PC-3 (cell line): ENCODE measurements at places on chromosomes 13 and 19. TPM values are rescaled to one million over a fixed set of nuclear protein-coding genes. Genes with fewer than 3 reads are reported as not detected.

RTBDN gene
- 0.81 and 3.7 TPM in 2 replicates for total RNA-seq

LAIR2 gene
- not detected in 2 replicates for total RNA-seq

ZNF749 gene
- 17.6 and 21.9 TPM in 2 replicates for total RNA-seq

DNA sequence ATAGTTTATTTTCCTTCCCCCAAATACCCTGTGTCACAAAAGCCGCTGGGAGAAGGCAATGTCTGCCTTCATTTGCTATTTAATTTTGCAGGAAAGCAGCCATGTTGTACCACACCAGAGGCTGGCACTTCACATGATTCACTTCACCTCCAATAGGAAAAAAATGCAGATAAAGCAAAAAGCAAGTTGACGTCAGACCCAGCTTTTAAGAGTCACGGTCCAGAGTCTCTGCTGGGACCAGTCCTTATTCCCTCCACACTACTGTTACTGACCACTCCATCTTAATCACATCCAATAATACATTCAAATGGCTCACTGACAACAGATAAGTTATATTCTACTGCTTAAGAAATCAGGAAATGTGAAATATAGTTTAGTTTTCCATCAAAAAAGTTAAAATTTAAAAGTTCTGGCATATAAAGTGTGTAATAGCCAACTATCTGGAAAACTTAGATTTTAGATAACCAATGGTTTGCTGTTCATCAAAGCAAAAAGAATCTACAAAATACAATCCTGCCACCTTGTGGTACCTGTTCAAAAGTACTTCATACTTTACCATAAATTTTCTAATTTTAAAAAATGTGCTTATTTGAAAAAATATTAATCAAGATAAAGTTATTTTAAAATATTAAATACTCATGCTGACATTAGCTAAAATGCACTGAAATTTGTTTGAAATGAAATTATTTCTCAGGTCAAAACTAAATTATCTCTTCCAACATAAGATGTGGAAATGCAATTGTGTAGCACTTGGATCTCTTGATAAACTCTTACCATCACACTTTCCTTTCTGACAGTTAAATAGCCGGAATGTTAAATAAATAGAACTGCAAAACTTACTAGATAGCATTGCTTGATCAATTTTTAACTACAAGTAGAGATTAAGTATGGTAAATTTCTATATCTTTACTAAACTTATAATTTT is 97.3 kb downstream of the SERP2 start:
- peak overlapping the region; percentile 49; the same call in 1 of the 2 replicates for H3K4me3 ChIP-seq
- H3K4me1 ChIP-seq: peaks cover 45% of the 10 kb centered on the region
- H3K27ac ChIP-seq: peak overlapping the region; percentile 54
- no peaks in the 10 kb centered on the region for H3K36me3 ChIP-seq

DNA sequence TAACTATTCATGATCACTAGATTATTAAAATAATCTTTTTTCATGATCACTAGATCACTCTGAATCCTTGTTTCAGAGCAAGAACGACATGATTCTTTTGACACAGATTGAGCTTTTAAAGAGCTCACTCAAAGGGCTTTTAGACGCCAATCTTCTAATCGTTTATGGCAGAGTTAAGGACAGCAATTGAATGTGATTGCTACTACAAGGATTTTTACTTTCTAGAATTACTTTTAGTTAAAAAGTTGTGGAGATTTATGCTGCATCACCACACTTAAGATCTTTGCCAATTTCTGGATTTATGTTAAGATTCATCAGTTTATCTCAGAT is 1.3 kb downstream of the EXOSC8 start:
- peaks cover 26% of the 10 kb centered on the region; the same call in 1 of the 2 replicates for H3K36me3 ChIP-seq
- H3K4me1 ChIP-seq: peaks cover 12% of the 10 kb centered on the region
- peak overlapping the region; percentile 96 for H3K4me3 ChIP-seq
- no peaks in the 10 kb centered on the region for H3K27me3 ChIP-seq

GRCh38 chr13:113001241-113002140 is 32.5 kb downstream of the MCF2L start:
- H3K27me3 ChIP-seq: no peaks in the 10 kb centered on the region
- no peaks in the 10 kb centered on the region for H3K36me3 ChIP-seq
- H3K4me1 ChIP-seq: no peaks in the 10 kb centered on the region; the same call in 1 of the 2 replicates
- H3K4me3 ChIP-seq: no peak overlapping the region

DNA sequence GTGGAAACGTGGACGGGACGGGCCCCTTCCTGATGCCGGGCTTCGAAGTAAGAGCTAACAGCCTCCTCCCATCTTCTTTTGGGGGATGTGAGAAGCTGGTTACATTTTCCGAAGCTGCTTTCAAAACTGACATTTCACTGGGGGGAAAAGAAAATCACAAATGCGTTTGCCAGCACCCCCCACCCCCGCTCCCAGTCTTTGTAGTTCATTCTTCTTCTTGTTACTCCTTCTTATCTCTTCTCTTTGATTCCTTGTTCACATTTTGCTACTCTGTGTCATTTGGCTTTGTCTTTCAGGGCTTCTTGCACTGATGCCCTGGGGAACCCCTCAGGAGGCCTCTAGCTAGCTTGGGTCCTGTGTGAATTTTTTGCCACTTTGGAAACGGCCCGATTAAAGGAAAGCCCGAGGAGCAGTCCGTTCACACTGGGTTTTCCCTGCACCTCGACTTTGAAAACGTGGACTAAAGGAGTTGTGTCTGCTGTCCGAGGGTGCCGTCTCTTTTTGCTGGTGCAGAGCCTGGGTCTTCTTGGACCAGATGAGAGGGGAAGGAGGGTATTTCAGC is 1.3 kb downstream of the CARM1 start:
- peak; percentile 19 for DNase-seq
- H3K4me1 ChIP-seq: peaks cover 8% of the 10 kb centered on the region; the same call in 1 of the 2 replicates
- peak overlapping the region; percentile 31; the same call in 1 of the 2 replicates for H3K27ac ChIP-seq
- no peaks in the 10 kb centered on the region for H3K27me3 ChIP-seq
- no peaks in the 10 kb centered on the region for H3K36me3 ChIP-seq

TEX26 gene
- total RNA-seq: not detected in 2 replicates

- DNase-seq: no peak
- peaks cover 9% of the 10 kb centered on the region for H3K4me1 ChIP-seq
- H3K27ac ChIP-seq: peak overlapping the region; percentile 30
- no peaks in the 10 kb centered on the region for H3K27me3 ChIP-seq
- peak overlapping the region; percentile 91 for H3K4me3 ChIP-seq
Measured at GRCh38 chr19:10379880-10380312, 476 bp downstream of the TYK2 start.

DNA sequence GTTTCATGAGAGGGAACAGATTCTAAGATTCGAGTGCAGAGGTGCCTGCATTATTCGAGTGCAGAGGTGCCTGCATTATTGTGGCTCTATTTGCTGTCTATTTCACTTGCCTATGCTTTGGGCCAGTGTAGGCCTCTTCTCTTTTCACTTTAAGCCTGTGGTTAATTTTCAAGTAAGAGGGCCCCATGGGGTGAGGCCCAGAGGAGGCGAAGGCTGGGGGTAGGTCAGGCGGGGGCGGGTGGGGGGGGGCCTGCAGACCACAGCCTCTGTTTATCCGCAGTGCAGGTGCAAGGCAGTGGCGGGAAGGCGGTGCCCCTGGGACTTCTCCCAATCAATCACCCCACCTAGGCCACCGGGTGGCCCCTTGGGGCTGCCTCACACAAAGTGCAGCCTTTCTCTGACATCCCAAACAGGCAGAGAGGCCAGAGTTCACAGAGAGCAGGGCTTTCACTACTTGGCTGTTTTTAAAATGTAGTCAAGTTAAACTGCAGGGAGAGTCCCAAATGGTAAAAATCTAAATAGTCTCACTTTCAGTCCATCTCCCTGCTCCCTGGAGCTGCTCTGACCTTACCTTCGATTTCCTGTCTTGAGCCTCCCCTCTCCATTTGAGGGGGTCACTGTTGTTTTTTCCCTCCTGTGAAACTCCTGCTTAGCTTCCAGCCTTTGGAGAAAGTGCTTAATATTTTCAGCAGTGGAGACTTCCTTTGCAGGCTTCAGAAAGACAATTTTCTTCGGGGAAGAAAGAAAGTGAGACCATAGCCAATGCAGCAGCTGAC is 249.0 kb downstream of the DLEU7 start:
- DNase-seq: no peak
- no peaks in the 10 kb centered on the region for H3K36me3 ChIP-seq
- H3K27me3 ChIP-seq: no peaks in the 10 kb centered on the region
- H3K27ac ChIP-seq: no peak overlapping the region
- no peak overlapping the region for H3K4me3 ChIP-seq
- peaks cover 14% of the 10 kb centered on the region; the same call in 1 of the 2 replicates for H3K4me1 ChIP-seq

- no peaks in the 10 kb centered on the region for H3K36me3 ChIP-seq
- no peak overlapping the region for H3K27ac ChIP-seq
- H3K4me1 ChIP-seq: no peaks in the 10 kb centered on the region
- no peaks in the 10 kb centered on the region for H3K27me3 ChIP-seq
- no peak for DNase-seq
Measured at GRCh38 chr13:82647540-82647939, 1234.7 kb downstream of the SLITRK1 start.

GRCh38 chr13:106755542-106755941 is 187.6 kb upstream of the ARGLU1 start:
- no peak overlapping the region for H3K27ac ChIP-seq
- no peaks in the 10 kb centered on the region for H3K36me3 ChIP-seq
- H3K4me1 ChIP-seq: no peaks in the 10 kb centered on the region
- DNase-seq: no peak
- peaks cover 68% of the 10 kb centered on the region for H3K27me3 ChIP-seq

DNA sequence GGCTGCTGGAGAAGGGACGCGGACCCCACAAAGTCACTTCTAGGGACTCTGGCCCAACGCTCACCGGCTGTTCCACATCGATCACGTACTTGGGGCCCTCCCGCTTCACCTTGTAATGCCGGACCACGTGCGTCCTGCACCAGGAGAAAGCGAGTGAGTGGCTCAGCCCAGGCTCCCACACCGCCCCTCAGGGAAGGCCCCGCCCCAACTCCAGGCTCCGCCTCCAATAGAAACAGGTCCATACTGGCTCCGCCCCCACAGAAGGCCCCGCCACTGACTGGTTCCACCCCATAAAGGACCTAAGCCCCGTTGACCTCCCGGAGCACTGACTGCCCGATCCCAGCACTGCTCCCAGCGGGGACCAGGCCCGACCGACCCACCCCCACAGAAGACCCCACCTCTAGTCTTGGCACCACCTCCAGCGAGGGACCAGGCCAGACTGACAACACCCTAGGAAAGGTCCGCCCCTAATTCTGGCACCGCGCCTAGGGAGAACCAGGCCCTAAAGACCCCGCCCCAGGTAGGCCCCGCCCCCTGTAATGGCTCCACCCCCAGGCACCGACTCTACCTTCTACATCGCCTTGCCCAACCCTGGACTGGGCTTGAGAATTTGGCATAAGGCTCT is 11.3 kb downstream of the STAP2 start:
- no peaks in the 10 kb centered on the region for H3K27me3 ChIP-seq
- H3K4me1 ChIP-seq: no peaks in the 10 kb centered on the region
- DNase-seq: no peak
- H3K4me3 ChIP-seq: no peak overlapping the region
- no peaks in the 10 kb centered on the region for H3K36me3 ChIP-seq
- no peak overlapping the region for H3K27ac ChIP-seq

- H3K4me3 ChIP-seq: no peak overlapping the region
- H3K4me1 ChIP-seq: no peaks in the 10 kb centered on the region
- no peaks in the 10 kb centered on the region for H3K27me3 ChIP-seq
- no peak overlapping the region for H3K27ac ChIP-seq
Measured at GRCh38 chr13:19836472-19836871, 27.0 kb downstream of the ZMYM5 start.

DNA sequence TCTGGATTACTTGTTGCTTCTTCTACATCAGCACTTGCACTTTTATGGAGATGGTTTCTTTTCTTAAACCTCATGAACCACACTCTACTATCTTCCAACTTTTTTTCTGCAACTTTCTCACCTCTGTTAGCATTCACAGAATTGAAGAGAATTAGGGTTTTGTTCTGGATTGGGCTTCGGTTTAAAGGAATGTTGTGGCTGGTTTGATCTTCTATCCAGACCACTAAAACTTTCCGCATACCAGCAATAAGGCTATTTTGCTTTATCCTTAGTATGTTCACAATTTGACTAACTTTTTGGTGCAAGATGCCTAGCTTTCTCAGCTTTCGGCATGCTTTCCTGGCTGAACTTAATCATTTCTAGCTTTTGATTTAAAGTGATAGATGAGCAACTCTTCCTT is 666.7 kb upstream of the MIR17HG start:
- H3K4me3 ChIP-seq: no peak overlapping the region
- H3K36me3 ChIP-seq: no peaks in the 10 kb centered on the region
- H3K4me1 ChIP-seq: peaks cover 4% of the 10 kb centered on the region
- no peak overlapping the region for H3K27ac ChIP-seq

DNA sequence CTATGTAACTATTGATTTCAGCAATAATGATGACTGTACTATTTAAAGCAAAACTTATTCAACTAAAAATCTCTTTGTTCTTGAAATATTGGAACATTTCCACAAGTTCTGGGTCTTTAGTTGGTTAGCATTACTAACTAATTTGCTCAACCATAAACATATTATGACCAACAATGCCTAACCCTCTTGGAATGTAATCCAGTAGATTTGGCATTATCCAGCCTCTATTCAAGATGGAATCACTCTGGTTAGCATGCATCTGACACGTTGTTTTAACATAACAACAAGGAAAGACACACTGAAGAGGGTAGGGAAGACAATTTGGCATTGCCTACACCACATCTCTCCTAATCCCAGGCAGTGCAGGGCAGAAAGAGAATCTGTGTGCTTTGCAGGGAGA is 941.3 kb upstream of the PCDH20 start:
- H3K4me1 ChIP-seq: no peaks in the 10 kb centered on the region
- H3K27me3 ChIP-seq: no peaks in the 10 kb centered on the region
- DNase-seq: no peak

GRCh38 chr13:32042551-32042950 is 11.0 kb downstream of the FRY start:
- no peak overlapping the region for H3K27ac ChIP-seq
- no peak for DNase-seq
- no peaks in the 10 kb centered on the region for H3K27me3 ChIP-seq
- H3K4me1 ChIP-seq: no peaks in the 10 kb centered on the region
- no peaks in the 10 kb centered on the region for H3K36me3 ChIP-seq
- no peak overlapping the region for H3K4me3 ChIP-seq

SPART gene
- total RNA-seq: 15.0 and 23.3 TPM in 2 replicates

ZNF229 gene
- 2.4 and 6.2 TPM in 2 replicates for total RNA-seq

DNA sequence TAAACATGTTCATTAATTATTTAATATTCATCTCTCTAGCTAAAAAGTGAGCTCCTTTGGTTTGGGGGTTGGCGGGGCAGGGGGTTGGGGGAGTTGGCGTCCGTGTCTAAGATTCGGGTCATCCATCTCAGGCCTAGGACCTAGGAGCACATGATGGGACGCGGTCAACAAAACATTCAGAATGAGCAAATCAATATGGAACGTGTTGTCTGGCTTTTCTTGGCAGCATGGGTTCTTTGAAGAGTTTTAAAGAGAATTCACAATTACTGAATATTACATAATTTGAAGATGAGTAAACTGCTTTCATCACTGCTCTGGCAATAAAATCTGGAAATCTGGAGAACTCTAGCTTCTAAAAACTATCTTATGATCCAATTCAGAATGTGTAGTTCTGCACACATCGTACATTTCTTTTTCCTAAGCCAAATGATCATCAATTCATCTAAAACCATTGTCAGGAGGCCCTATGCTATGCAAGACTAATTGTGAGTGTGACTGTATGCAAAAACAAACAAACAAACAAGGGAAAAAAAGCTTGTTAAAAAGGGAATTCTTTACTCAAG is 5.4 kb upstream of the ARGLU1 start:
- H3K4me3 ChIP-seq: no peak overlapping the region
- no peak for DNase-seq
- H3K27ac ChIP-seq: no peak overlapping the region
- no peaks in the 10 kb centered on the region for H3K36me3 ChIP-seq
- no peaks in the 10 kb centered on the region for H3K27me3 ChIP-seq
- H3K4me1 ChIP-seq: peaks cover 3% of the 10 kb centered on the region; the same call in 1 of the 2 replicates

- peak; percentile 45 for DNase-seq
- no peaks in the 10 kb centered on the region for H3K27me3 ChIP-seq
- H3K4me3 ChIP-seq: no peak overlapping the region
- peak overlapping the region; percentile 21; the same call in 1 of the 2 replicates for H3K27ac ChIP-seq
Measured at GRCh38 chr13:73040968-73041596, 17.7 kb upstream of the KLF5 start.
